ENCODE measurements at places on chromosomes 2 and 18.

DNA sequence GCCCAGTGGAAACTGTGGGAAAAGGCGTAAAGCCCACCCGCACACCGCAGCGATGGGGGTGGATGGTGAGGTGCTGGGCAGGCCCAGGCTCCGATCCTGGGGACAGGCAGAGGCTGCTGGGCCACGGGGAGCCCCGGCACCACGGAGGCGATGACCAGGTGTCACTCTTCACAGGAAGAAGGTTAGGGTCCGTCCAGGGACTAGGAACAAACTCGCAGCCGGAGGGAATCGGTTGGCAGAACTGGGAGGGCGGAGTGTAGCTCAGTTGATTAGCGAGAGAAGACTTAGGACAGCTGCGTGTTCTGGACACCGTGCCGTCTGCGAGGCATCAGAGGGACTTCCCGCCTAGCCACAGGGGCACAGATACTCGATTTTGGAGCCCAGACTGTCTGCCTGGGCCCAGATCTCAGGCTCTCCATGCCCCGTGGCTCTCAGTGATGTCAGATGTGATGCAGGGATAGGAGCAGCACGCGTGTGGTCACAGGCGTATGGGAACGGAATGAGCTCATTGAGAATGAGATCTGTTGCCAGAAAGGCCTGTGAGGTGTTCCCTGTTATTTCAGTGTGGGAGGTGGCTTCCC is 16.1 kb upstream of the ALLC start:
- ATAC-seq = no peak

GRCh38 chr2:75517547-75518230 is 43.0 kb downstream of the EVA1A start:
- ATAC-seq = no peak

- no peak for ATAC-seq
These were observed 151.3 kb downstream of the KCTD1 start for GRCh38 chr18:26397019-26397418.

GRCh38 chr2:101556033-101556459 is 81.1 kb upstream of the RFX8 start:
- no peak for ATAC-seq

GRCh38 chr2:218289639-218290315 is 2.5 kb downstream of the TMBIM1 start:
- peak; percentile 25 for ATAC-seq

GRCh38 chr2:40487602-40488001 is 35.7 kb upstream of the SLC8A1 start:
- peak; percentile 57 for ATAC-seq

DNA sequence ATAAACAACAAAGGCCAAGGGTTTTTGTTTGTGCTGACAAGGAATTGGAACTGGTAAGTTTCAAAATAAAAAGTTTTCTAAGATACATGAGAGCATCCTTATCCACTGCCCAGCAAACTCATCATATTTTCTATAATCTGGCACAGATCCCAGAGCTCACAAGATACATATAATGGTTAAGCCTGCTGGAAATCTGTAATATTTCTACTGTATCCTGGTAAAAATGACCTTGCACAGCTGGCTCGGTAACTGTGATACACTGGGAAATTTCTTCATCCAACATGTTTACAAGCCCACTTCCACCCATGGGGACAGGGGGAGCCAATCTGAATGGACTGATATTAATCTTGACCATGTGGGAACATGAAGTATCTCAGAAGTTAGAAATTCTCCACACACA is 425.4 kb upstream of the MMADHC start:
- ATAC-seq = no peak

GRCh38 chr2:27493948-27494283 is 1.1 kb downstream of the FNDC4 start:
- no peak for ATAC-seq

GRCh38 chr18:2850816-2851215 is 4.0 kb downstream of the EMILIN2 start:
- ATAC-seq = no peak

DNA sequence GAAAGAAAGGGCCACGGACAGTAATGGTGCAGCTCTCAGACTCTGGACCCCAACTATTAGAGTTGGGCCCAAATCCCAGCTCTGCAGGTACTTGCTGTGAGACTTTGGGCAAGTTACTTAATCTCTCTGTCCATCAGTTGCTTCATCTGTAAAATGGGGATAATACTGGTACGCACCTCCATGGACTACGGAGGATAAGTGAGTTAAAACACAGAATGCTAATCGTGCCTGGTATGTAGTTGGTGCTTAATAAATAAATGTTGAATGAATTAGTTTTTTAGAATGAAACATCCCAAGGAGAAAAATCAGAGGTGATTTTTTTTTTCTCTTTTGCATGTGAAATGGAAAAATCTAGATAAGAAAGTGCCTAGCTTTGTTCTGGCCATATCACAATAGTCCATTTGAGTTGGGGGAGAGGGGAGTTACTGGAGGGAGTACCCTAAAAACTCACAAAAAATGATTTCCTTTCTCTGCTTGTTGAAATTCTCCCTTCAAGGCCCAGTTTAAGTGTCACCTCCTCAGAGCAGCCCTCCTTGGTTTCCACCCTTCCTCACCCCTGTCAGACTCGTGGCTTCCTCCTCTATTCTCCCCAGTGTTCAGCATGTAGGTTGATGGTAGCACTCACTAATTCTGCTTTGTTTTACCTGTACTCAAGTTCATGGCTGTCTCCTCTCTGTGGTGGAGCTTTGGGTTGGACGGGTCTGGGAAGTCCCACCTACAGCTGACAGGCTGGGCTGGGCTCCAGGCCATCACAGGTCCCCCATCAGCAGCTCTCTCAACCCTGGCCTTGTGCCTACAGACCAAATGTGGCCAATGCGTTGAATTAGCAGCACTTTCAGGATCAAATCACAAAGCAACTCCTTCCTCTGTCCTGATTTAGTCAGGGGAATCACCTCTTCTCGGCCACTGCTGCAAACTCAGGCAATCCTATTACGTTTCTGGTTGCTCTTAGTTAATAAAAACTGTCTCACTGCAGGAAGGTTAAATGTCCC is 92.8 kb upstream of the TAF1B start:
- ATAC-seq = no peak

DNA sequence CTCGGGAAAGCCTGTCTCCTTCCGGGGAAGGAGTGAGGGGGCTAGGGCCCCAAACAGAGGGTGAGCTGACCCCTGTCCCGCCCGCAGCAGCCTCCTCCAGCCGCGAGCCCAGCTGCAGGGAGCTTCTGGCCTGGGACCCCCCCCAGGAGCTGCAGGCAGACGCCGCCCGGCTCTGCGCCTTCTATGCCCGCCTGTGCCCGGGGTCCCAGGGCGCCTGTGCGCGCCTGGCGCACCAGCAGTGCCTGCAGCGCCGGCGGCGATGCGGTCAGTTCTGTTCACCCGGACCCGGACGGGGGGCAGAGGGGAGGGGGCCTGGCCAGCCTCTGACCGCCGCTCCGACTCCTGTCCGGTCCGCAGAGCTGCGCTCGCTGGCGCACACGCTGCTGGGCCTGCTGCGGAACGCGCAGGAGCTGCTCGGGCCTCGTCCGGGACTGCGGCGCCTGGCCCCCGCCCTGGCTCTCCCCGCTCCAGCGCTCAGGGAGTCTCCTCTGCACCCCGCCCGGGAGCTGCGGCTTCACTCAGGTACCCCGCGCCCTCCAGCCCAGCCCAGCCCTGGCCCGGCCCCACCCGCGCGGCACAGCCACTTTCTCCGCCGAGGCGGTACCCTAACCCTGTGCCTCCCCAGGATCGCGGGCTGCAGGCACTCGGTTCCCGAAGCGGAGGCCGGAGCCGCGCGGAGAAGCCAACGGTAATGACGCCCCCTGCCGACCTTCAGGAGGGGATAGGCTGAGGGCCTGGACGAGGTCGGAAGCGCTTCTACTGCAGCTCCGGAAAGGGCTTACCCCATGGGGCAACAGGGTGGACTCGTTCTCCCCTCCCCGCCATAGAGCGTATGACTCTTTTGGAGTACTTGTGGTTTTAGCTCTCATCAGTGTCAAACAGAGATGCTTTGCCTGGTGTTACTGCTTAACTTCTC is 2.0 kb upstream of the CHRND start:
- peak; percentile 12 for ATAC-seq

DNA sequence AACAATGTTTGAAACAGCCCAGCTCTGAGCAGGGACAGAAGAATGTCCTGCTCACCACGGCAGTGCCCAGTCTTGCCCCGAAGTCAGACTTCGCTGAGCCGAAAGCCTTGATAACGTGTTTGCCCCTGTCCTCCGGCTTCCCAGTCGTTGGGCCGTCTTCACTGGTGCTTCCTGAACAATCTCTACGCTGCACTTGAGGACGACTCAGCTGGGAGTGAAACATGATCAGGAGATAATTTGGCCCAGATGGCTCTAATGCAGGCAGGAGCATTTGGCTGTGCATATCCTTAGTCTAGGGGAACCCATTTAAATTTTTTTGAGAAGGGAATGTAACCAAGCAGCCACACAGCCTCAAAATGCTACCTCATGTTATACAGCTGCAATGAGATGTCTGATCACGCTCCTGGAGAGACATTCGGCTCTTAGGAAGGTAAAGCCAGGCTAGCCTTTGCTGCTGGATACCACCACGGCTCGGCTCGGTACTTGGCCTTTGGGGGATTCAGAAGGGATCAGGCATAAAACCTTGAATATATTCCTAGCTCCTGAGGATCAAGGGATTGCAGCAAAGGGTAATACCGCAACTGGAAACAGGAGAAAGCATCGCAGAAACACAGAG is 43.6 kb downstream of the FECH start:
- ATAC-seq = no peak

GRCh38 chr2:196944570-196944969 is 18.1 kb upstream of the PGAP1 start:
- no peak for ATAC-seq

DNA sequence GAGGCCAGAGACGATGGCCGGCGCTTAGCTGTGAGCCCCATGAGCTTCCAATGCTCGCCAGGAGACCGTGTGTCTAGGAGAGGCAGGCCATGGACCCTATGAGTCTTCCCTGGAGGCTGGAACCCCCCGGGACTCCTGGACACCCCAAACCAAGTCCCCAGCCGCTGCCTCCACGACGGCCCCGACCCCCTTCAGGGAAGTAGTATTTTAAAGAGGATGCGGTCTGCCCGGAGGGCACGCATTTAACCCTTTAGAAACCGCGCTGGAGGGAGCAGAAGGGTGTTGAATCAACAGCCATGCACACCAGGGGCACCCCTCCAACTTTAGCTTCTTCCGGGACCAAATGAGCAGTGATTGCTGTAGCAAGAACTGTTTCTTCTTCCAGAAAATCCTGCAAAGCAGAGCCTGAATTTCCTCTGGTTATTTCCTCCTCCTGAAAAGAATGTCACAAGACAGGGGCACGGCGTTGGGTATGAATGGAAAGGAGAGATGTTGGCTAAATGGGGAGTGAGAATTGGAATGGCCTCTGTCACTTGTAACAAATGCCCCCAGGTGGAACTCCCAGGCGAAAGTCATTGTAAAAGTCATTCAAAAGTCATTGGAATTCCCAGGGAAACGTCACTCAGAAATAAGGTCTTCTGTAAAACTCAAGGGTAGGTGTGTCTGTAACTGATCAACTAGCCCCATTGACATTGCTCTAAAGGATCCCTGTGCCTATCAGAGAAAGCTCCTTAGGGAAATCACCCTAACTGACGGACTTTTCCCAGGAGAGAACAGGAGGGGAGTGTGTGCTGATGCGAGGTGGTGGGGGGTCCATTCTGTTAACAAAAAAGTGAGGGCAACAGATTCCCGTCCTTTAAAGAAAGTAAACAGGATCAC is 5.8 kb upstream of the GBX2 start:
- ATAC-seq = no peak

GRCh38 chr2:57877811-57878170 is 168.8 kb upstream of the VRK2 start:
- ATAC-seq = no peak

DNA sequence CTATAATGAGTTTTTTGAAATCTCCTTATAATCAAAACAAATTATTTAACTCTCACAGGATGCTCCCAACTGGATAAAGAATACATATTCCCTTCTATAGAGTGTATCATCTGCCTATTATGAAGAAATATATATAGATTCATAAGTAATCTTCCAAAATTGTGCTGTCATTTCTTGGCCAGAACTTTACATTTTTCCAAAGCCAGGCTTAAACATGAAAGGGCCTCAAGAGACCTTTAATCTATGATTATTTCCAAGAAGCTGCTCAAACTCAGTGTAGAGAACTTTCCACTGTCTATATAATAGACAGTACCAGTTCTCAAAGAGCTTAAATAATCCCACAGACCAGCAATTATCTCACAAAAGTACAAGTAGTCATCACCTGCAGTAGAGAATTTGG is 211.0 kb downstream of the AKAIN1 start:
- no peak for ATAC-seq

DNA sequence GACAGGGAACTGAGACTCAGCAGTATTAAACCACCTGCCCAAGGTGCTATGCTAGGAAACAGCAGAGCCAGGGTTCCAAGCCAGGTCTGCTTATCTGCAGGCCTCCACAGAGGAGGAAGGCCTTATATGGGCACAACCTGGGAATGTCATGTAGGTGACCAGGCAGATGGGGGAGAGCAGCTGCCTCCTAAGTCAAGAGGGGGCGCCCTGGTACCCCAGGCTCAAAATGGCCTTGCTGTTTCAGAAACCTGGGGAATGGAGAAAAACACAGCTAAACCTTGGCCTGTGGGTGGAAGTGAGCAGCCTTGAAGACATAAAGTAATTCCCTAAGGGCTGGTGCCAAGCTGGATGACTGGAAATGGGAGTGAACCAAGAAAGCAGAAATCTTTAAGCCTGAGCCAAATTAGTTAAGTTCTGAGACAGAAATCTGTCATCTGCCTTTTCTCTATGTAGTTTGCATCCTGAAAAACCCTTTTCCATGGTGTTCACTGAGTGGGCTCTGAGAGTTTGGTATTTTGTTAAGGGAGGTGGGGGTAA is 79.1 kb downstream of the MAPK4 start:
- ATAC-seq = no peak

DNA sequence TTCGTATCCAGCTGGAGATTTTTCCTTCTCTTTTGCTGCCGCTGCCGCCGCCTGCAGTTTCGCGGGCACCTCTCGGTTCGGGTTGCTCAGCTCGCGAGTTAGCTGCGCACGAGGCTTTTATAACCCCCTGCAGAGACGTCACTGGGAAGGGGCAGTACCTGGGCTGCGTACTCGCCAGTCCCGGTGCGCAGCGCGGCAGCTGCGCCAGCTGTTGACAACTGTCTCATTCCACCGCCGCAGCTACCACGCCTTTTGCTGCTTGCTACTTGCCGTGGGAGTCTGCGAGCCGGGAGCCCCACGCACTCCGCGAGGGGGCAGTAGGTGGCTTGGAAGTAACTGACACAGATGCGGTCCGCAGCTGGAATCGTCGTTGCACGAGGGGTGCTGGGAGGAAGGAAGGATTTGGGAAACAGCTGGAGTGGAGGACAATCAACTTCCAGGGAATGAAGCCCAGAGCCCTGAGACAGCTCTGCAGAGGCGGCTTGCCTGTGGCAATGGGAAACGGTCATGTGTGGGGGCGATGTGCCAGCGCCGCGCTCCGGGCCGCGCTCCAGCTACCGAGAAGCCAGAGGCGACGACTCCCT is at the start of gene TACR1:
Gene TACR1, minus strand, starts transcription at position 93 of the 584 bp plus-strand sequence. CDS start 586 bp downstream, outside the sequence.
- peak; percentile 65 for ATAC-seq

DNA sequence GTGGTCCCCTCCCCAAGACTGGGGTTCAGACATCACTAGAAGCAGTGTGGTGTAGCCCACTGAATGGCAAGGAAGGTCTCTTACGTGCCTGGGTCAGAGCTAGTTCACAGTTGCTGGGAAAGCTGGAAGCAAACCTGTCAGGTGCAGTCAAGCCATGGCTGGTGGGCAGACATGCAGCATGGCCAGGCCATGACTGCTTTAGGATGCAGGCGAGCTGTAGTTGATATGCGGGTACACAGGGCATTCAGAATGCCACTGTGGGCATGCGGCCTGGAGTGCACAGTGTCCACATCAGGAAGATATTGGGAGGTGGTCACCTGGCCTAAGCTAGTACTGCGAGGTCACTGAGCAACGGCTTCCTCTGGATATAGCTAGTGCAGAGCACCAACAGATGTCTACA is 11.8 kb upstream of the SLC9A4 start:
- no peak for ATAC-seq

- no peak for ATAC-seq
These were observed 71.4 kb upstream of the THOC1 start for GRCh38 chr18:339200-339599.
